Neural progenitor cell (in vitro differentiated cells): ENCODE measurements at places on chromosomes 7 and 10.
A peak's percentile ranks its signal among the peaks of the same experiment; 100 is the strongest.

DNA sequence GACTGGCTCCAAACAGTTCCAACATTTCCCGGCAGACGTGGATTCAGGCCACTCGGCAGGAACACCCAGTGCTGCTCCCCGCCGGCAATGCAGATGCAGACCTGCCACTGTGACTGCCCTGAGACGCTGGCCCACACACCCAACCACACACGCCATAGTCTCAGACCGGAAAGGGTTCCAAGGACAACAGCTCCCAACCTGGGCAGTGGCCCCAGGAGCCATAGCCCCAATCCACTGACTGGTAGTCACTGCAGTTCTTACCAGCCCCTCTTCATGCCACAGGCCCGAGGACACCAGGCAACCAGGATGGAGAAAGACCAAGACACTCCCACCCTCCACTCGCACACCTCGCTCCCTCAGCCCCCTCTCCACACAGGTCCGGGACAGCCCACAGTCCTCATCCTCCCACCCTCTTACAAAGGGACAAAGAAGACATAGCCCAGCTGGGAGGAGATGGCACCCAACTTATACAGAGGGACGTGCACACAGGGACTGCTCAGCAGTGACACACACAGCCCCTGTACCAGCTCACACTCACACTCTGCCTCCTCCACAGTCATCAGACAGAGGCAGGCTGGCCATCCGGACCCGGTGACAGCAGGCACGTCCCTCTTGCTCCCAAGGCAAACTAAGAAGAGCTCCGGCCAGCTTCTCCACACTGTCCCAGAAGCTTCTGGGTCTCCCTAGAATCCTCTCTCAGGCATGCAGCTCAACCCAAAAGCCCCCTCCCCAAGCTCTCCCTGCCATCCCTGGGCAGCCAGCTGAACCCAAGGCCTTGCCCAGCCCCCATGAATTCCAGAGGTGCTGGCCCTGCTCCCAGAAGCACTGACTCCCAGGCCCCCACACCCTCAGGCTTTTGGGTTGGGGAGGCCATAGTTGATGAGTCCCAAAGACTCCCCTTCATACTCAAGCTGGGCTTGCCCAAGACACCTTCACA, 24.8 kb downstream of the KCNH2 start:
- no peaks in the 10 kb centered on the region for H3K27me3 ChIP-seq
- H3K4me3 ChIP-seq, result no peak overlapping the region
- DNase-seq, result no peak
- H3K36me3 ChIP-seq, result no peaks in the 10 kb centered on the region
- no peak overlapping the region for H3K27ac ChIP-seq

GRCh38 chr10:92240289-92241157, 50.4 kb downstream of the CPEB3 start:
- peaks cover 16% of the 10 kb centered on the region for H3K4me1 ChIP-seq
- peak; percentile 74 for DNase-seq

DNA sequence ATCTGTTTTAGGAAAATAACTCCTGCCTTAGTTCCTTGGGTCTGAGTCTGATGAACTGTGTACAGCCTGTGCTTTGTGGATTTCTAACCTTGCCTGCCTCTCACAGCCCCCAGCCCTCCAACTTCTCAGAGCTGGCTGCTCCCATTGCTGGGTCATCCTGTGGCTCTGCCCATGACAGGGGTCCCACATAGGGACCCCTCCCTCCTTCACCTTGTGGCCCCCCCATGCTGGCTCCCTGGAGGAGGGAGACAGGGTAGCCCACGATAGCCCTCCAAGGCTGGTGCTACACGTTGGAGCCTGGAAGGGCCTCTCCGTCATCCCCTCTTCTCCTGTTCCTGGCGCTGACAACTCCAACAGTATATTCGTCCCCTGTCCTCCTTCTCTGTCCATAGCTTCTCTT, 2.8 kb upstream of the DENND2A start:
- H3K27me3 ChIP-seq, result peaks cover 19% of the 10 kb centered on the region
- H3K27ac ChIP-seq, result no peak overlapping the region
- peaks cover 14% of the 10 kb centered on the region for H3K4me1 ChIP-seq
- no peaks in the 10 kb centered on the region for H3K36me3 ChIP-seq

GRCh38 chr7:71976645-71977044, 435.5 kb downstream of the CALN1 start:
- no peaks in the 10 kb centered on the region for H3K4me1 ChIP-seq
- H3K27ac ChIP-seq, result no peak overlapping the region
- H3K27me3 ChIP-seq, result no peaks in the 10 kb centered on the region
- no peak overlapping the region for H3K4me3 ChIP-seq
- H3K36me3 ChIP-seq, result no peaks in the 10 kb centered on the region

DNA sequence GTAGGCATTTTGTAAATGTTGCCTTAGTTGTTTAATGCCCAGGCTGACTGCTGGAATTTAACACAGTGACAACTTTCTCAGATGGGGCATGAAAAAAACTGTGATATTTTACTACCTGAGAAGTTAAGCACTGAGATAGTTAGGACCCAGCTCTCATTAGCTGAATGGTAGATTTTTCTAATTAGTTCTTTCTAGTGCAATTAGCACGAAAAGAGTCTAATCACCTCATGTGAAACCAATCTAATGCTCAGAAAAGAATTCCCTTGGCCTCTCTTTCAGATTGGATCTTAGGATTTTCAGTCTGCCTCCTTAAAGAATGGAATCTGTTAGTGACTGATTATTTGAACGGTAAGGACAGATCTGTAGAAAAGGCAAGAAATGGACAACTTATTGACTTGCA, 743.2 kb downstream of the AUTS2 start:
- no peak overlapping the region for H3K27ac ChIP-seq
- no peak overlapping the region for H3K4me3 ChIP-seq
- peaks cover 67% of the 10 kb centered on the region for H3K4me1 ChIP-seq
- peaks cover 35% of the 10 kb centered on the region for H3K27me3 ChIP-seq
- no peaks in the 10 kb centered on the region for H3K36me3 ChIP-seq

DNA sequence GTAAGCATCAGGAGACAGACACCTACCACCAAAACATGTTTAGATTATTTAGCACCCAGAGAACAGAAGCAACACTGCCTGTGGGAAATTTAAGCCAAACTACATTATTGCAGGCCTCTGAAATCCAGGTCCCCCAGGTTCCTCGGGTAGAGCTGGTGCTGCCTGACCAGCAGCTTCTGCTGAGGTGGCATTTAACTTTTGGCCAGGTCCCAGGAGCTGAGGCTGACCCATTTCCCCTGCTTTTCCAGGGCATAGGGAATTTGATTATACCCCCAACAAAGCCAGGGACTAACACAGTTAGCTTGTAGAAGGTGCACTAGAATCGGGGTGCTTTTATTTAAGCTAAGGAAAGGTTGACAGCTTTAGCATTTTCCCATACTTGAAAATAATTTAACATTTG, 4.7 kb downstream of the LRRC4 start:
- H3K36me3 ChIP-seq, result peaks cover 3% of the 10 kb centered on the region
- H3K27me3 ChIP-seq, result no peaks in the 10 kb centered on the region
- no peak for DNase-seq
- peak overlapping the region; percentile 48 for H3K4me3 ChIP-seq
- peaks cover 71% of the 10 kb centered on the region for H3K4me1 ChIP-seq

GRCh38 chr10:3324612-3325038, 152.0 kb upstream of the PITRM1 start:
- no peak for DNase-seq
- no peak overlapping the region for H3K4me3 ChIP-seq
- no peaks in the 10 kb centered on the region for H3K36me3 ChIP-seq
- no peaks in the 10 kb centered on the region for H3K4me1 ChIP-seq
- no peaks in the 10 kb centered on the region for H3K27me3 ChIP-seq

- no peaks in the 10 kb centered on the region for H3K4me1 ChIP-seq
- no peak overlapping the region for H3K27ac ChIP-seq
- no peaks in the 10 kb centered on the region for H3K36me3 ChIP-seq
- no peak overlapping the region for H3K4me3 ChIP-seq
- H3K27me3 ChIP-seq, result no peaks in the 10 kb centered on the region
These were observed 385.4 kb upstream of the ANKRD30A start for GRCh38 chr10:36739884-36740445.

DNA sequence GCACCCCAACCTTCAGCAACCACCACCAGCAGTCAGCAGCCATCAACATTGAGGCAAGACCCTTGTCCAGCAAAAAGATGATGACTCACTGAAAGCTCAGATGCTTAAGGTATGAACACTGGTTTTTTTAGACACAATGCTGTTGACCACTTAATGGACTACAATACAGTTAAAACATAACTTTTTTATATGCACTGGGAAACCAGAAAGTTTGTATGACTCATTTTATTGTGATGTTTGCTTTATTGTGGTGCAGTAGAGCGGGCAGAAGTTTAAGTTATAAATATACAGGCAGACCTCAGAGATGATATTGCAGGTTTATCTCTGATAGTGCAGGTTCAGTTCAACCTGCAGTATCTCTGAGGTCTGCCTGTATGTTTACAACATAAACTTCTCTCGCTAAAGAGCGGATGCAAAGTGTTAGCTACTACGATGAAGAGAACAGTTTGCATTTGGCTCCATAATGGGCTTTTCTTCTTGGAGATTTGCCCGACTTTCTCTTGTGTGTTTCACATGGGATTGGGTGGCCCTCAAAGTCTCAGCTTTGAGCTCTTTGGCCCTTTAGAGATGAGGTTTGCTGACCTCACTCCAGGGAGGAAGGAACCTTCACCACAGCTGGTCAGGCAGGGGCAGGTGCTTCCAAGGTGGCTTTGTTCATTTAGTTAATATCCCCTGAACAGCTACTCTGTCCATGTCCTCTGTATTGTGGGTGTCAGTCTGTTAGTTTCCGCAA, 84.4 kb upstream of the SHH start:
- peaks cover 3% of the 10 kb centered on the region for H3K27me3 ChIP-seq
- no peaks in the 10 kb centered on the region for H3K36me3 ChIP-seq
- H3K27ac ChIP-seq, result no peak overlapping the region

DNA sequence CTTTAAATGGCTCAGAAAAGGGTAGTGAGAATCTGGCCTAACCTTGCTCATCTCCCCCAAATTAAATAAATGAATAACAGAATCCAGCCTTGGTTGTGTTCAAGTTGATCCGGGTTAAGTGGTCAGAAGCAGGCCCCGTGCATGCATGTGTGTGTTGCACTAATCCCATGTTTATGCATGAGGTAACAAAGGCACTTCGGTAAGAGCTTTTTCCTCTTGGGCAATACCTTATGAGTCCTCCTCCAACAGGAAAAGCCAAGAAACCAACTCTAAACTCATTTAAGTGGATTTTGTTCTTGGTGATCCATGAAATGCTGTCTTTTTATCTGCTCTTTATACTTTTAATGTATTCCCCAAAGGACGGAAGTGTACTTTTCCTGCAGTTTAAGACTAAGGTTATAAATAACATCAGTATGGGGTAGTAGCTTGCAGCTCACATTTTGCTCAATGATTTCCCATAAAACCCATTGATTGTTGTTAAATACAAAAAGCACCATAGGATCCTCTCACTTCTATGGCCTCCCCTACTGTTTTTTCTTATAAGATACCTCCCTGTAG, 104.9 kb upstream of the YAE1 start:
- DNase-seq, result peak; percentile 24
- H3K27ac ChIP-seq, result no peak overlapping the region
- no peaks in the 10 kb centered on the region for H3K36me3 ChIP-seq
- no peak overlapping the region for H3K4me3 ChIP-seq
- no peaks in the 10 kb centered on the region for H3K27me3 ChIP-seq
- H3K4me1 ChIP-seq, result peaks cover 37% of the 10 kb centered on the region

DNA sequence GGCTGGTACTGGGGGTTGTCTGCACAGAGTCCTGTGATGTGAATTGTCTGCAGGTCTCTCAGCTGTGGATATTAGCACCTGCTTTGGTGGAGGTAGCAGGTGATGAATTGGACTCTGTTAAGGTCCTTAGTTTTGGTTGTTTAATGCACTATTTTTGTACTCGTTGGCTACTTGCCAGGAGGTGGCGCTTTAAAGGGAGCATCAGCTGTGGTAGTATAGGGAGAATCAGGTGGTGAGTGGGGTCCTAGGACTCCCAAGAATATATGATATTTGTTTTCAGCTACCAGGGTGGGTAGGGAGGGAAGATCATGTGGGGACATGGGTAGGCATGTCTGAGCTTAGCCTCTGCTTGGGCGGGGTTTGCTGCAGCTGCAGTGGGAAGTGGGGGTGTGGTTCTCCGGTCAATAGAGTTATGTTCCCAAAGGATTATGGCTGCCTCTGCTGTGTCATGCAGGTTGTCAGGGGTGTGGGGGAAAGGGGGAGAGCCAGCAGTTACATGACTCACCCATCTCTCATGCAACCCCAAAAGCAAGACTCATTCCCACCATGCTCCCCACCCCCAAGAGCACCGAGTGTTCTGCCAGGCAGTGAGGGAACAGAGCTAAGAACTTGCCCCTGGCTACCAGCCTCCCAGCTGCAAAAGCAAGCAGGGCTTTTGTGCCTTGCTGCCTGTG, 53.7 kb upstream of the ZNF273 start:
- H3K36me3 ChIP-seq, result no peaks in the 10 kb centered on the region
- H3K27me3 ChIP-seq, result no peaks in the 10 kb centered on the region
- H3K27ac ChIP-seq, result no peak overlapping the region
- no peak overlapping the region for H3K4me3 ChIP-seq
- no peak for DNase-seq

- H3K4me1 ChIP-seq, result no peaks in the 10 kb centered on the region
These were observed 6.0 kb downstream of the LIPN start for GRCh38 chr10:88765816-88766215.

DNA sequence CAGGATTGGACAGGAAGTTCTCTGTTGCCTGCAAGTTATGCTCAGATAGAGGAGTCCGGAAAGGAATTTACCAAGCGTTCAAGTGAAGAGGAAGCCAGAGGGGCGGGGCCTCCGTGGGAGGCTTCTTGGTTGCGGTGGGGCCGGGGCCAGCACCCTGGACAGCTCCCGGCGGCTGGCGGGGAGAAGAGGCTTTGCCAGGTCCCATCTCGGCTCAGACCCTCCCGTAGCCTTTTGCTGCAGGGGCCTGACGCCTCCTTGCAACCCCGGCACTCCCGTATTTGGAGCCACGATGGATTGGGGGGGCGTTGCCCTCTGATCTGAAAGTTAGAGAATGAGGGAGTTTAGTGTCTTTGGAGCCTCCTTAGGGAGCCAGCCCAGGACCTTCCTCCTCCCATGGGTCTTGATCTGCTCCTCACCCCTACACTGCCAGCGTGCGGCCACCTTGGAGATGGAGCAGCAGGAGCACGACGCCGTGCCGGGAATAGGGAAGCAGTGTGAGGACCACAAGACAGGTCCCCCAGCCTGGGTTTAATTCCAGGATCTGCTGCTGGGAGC, 3.1 kb upstream of the SLC18A3 start:
- DNase-seq, result peak; percentile 93
- no peaks in the 10 kb centered on the region for H3K36me3 ChIP-seq
- peaks cover 10% of the 10 kb centered on the region for H3K4me1 ChIP-seq
- no peak overlapping the region for H3K27ac ChIP-seq
- no peak overlapping the region for H3K4me3 ChIP-seq

- no peaks in the 10 kb centered on the region for H3K36me3 ChIP-seq
- H3K4me1 ChIP-seq, result no peaks in the 10 kb centered on the region
- DNase-seq, result no peak
These were observed 148.8 kb downstream of the NRBF2 start for GRCh38 chr10:63281967-63282366.

DNA sequence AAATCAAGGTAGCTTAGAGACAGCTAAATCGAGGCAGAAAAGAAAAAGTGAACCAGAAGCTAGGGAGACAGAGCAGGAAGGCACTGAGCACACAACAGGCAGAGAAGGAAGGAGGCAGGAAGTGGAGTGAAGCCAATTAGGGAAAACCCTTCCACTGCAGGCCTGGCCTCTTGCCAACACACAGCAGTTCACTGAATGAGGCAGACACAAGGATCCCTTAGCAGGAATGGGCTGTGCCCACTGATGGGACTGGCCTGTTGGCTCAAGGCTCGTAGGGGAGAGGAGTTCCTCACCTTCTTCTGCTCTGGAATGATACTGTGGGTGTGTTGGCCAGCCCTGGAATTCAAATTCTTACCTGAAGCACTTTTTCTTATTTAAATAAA, 220.3 kb upstream of the STK17A start:
- H3K27me3 ChIP-seq, result no peaks in the 10 kb centered on the region
- H3K4me3 ChIP-seq, result no peak overlapping the region
- no peaks in the 10 kb centered on the region for H3K4me1 ChIP-seq
- H3K36me3 ChIP-seq, result no peaks in the 10 kb centered on the region
